ENCODE measurements at places on chromosomes 5 and 9.
A peak's percentile ranks its signal among the peaks of the same experiment; 100 is the strongest.

DNA sequence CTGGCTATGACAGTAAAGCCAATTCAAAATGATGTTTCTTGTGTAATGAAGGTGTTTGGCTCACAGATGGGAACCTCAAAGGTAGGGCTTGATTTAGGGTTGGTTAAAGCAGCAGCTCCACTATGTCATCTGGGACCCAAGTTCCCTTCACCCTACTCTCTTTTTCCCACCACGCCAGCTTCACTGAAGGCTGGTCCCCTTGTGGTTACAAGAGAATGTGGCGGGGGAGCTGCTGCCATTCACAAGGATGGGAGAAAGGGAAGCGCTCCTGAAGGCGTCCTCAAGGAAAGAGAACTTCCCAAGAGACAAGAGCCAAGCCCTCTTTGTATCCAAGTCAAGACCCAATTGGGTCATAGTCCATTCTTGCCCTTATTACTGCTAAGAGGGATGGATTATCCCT lies 72.7 kb downstream of the NTRK2 start:
- no peak for DNase-seq

GRCh38 chr9:129068990-129069861 lies 11.7 kb upstream of the DOLPP1 start:
- DNase-seq = peak; percentile 82

DNA sequence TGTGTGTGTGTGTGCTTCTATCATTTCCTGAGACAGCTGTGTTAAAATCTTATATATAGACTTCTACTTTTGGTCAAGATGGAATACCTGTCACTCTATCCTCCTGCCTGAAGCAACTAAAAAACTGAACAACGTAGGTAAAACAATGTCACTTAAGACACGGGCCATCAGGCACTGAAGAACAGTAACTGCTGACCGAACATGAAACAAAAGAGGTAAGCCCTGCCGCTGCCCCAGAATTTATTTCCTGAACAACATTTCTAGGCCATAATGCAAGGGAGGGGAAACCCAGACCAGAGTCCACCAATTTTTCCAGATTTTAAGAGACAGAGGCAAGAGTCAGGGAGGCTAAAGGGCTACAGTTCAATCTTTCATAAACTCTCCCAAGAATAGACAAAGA lies 156.0 kb downstream of the CDC42SE2 start:
- DNase-seq = no peak

GRCh38 chr9:126626127-126626925 lies 12.6 kb downstream of the LMX1B start:
- DNase-seq = no peak

GRCh38 chr5:7261049-7261448 lies 134.9 kb upstream of the ADCY2 start:
- DNase-seq = no peak

DNA sequence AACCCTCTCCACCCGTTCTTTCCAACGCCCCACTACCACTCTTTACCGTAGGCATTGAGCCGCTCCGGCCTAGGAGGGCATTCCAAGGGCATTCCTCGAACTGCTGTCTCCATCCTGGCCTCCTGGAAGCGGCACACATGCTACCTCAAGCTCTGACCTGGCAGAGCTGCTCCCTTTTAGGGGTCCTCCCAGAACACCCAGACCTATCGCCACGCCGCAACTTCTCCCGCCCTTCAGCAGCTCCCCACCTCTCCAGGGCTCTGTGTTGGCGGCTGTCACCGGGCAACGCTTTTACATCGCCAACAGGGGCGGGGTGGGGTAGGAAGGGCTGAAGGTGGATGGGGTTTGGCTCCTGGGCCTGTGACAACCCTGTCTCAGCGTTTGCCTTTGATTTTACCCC lies 4.6 kb upstream of the MYORG start:
- no peak for DNase-seq

DNA sequence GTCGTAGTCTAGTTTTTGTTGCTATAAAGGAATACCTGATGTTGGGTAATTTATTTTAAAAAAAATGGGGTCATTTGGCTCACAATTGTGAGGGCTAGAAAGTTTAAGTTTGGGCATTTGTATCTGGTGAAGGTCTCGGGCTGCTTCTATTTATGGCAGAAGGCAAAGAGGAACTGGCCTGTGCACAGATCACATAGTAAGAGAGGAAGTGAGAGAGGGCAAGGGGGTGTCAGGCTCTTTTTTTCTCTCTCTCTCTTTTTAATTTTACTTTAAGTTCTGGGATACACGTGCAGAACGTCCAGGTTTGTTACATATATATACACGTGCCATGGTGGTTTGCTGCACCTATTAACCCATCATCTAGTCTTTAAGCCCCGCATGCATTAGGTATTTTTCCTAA lies 453.3 kb downstream of the DIRAS2 start:
- DNase-seq = no peak

- no peak for DNase-seq
These were observed 2.9 kb upstream of the CCDC192 start for GRCh38 chr5:127700237-127700766.

GRCh38 chr9:21862871-21863270 lies 60.4 kb downstream of the MTAP start:
- no peak for DNase-seq

GRCh38 chr9:136051837-136052471 lies 43.1 kb downstream of the NACC2 start:
- DNase-seq = peak; percentile 98

DNA sequence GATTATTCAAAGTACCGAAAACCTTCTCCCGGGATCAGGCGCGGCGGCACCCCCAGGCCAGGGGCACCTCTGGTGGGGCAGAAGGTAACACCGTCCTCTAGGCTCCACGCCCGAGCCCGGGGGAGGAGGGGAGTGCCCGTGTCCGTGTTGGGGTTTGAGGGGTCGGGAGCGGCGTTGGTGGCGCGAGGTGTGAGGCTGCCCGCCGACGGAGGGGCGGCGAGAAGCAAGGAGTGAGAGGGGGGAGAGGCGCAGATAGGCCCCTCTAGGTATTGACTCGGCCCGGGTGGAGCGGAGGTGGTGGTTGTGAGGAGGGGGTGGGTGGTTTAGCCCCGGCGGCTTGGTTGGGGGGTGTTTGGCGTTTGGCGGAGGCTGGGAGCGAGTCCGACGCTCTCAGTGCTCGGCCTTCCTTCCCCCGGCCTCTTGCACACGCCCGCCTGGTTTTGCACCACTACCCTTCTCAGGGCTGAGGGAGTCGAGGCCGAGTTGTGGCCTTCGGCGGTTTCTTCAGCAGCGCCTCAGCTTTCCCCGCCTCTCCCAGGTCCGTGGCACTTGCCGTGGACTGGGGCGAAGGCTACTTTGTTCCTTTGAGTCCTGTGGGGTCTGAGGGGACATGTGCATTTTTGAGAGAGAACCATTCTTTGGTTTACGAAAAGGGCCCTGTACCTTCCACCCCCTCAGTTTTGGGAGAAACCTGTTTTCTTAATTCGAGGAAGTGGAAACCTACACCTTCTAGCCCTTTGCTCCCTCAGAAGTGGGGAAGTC lies 450 bp downstream of the GPBP1 start:
- DNase-seq = peak; percentile 24

DNA sequence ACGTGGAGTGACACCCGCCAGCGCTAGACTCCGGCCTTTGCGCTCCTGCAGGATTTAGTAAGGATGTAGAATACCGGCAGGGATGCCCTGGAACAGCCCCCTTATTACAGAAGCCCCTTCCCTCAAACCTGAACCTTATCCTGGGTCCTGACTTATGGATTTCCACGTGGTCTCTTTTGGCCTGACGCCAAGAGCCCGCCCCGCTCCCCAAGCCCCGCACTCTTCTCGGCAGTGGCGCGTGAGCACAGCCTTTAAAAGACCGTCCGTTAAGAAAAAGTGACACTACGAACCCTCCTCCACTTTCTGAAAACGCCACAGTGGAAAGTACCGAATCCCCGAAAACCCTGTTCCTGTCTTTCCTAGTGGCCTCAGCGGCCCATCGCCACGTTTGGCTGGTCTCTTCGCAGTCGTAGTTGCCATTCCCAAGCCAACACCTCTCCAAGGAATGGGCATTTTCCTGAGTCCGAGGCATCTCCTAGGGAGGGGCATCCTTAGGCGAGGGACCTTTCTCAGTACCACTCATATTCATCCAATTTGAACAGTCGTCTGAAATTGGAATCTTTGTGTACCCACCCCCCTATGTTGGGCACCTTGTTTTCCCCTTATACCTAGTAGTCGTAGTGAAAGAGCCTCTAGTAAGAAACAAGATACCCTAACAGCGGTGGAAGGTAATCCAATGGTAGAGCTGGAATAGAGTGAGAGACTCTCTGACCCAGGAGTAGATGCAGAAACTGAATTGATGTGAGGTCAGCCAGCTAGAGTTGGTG lies 732 bp upstream of the MCIDAS start:
- no peak for DNase-seq

DNA sequence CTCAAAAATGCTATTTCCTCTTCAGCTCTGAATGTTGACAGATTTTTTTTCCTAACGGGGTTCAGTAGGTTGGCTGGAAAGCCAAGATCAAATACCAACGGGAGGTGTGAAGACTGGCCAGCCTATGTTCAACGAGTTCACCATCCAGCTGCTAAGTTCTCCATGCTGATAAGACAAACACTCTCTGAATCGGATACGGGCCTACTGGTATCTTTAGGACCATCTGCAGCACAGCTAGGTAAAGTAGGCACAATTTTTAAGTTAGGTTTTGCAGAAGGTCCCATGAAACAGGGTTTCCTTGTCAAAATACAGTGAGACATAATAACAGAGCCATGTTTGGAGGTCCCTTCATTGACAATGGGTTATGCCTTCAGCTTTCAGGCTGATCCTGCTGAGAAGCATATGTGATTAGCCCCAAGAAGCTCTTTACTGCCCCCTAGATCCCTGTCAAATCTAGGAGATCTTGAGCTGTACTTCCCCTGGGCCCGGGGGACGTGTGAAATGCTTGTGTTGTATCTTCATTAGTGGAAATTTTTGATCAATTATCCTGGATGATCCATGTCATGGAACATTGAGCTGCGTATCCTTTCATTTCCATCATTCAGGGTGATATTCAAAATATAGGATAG lies 60.6 kb downstream of the PGM5 start:
- DNase-seq = peak; percentile 1

GRCh38 chr9:8168916-8169438 lies 369.4 kb upstream of the DMAC1 start:
- no peak for DNase-seq

GRCh38 chr5:141223112-141223783 lies at the start of gene PCDHB14:
Gene PCDHB14, plus strand, starts transcription at chr5:141223343. Its CDS starts 163 bp downstream, at chr5:141223506.
- peak; percentile 15 for DNase-seq

DNA sequence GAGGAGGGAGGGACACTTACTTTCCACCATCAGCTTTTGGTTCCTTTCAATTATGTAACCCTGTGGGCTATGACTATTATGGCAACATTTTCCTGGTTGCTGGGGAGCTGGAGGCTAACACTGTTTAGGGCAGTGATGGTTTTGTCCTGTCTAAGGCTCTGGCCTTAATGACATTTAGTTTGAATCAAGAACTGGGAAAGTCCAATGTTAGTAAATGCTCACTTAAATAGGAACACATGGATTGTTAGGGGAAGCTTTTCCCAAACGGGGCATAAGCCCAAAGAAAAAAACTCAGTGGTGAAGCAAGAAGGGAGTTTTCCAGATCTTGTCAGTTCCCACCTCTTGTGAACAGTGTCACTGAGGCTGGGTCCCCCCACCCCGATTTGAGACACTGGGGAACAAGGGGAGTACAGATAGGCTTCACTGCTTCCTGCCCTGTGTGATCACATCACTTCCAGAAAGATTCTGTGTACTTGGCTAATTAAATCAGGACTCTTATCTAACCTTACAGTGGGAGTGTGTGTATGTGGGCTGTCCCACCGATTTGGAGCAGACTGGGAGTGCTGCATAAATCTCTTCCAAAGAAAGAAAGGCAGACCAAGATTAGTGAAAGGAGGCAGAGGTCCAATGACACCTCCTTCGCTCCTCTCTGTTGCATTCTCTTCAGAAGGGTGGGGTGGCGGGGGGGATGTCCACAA lies 206.4 kb downstream of the PTTG1 start:
- no peak for DNase-seq

DNA sequence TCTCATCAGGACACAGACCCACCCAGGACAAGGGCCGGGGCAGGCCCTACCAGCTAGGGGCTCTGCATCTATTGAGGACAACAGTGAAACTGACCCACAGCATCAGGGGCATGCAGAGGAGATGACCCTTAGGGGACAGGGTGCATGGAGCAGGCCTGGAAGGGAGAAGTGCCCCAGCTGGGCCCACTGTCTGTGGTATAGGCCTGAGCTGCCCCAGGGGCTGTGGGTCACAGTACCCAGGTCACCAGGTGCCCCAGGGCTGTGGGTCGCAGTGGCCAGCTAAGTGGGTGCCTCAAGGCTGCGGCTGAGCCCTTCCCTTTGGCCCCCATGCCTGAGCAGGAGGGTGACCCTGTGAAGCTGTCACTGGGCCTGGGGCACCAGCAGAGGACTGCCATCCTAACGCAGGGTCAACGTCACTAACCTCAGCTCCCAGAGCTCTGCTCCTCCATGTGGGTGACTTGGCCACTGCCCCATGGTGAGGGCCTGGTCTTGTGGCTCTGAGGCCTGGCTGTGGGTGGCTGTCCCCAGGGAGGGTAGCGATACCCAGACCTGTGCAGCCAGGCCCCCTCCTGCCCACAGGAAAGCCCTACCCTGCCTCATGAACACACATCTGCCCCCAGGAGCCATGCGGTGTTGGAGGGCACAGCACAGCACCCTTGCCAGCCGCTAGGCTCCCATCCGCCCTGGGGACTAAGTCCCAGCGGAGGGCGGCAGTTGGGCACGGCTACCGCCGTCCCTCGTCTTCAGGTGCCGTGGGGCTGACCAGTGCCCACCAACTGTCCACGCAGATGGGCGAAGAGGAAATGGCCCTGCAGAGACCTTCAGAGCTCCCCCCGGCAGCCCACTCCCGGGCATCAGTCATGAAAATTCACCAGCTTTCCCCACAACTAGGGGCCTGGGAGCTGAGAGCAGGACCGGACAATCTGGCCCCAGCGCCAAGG lies 4.9 kb downstream of the EDF1 start:
- DNase-seq = no peak

DNA sequence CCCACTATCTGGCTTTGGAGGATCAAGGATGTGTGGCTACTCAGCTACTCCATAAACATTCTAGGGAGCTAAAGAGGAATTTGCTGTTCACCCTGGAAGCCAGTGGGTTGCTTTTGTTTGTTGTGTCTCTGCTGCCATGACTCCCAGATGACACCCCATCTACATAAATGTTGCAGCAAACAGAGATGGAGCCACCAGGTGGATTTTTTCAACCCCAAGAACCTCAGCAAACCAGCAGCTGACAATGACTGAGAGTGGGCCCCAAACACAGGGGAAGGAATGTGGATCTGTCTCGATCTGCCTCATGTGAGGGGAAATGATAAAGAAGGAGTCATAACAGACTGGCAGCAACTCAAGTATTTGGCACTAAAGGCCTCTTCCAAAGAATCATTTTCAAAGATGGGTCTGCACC lies 132.7 kb upstream of the TNC start:
- peak; percentile 86 for DNase-seq

DNA sequence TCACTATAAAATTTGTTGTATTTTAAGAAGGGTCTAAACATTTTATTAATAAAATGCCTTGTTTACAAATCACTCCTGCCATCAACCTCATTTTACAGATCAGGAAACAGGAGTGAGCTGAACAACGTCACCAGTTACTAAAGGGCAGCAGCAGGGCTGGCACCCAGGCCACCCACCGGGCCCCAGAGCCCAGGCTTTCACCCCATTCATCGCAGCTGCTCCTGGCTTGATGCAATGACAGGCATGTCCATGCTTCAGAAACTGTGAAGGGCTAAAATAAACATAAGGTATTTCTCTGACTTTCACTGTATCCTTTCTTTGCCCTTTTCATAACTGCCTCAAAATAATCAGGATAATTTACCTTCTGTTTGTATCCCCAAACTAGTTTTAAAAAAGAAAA lies 18.1 kb downstream of the MED27 start:
- no peak for DNase-seq

All from amniotic epithelial cell (primary cell).